Neuronal stem cell (in vitro differentiated cells): ENCODE measurements at places on chromosomes 5 and 9.

DNA sequence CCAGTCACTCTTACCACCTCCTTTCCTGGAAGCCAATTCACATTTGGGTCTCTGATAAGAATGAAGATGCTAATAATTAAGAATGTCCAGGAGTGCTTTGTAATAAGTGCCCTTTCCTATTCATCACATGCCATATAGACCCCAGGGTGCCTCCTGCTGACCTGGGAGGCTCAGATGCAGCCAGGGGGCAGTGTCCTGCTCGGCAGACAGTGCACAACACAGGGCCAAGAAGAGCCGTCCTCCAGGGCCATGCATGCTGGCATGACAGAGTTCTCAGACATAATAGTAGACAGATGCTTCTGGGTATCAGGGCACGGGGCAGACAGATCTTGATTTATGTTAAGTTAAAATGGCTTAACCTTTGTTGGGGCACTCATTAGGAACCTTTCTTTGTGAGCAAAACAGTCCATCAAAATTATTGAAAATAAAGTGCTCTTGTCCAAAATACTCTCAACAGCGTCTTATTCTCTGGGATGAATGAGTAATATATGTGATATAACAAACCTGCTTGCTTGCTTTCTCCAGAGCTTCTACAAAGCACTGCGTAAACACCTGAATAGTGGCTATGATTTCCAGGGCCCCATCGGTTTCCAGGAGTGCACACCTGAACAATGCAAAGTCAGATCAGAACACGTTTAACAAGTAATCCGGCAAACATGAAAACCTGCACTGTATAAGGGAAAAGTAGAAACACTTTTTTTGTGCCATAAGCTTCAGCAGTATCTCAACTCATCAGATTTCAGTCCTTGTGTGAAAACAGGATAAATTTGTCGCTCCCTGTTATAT is 192.7 kb downstream of the FANCC start:
- H3K4me3 ChIP-seq: no peak overlapping the region
- H3K27ac ChIP-seq: no peak overlapping the region
- peaks cover 7% of the 10 kb centered on the region for H3K4me1 ChIP-seq
- H3K36me3 ChIP-seq: no peaks in the 10 kb centered on the region

GRCh38 chr9:109244179-109245132 is 76.4 kb downstream of the EPB41L4B start:
- H3K4me3 ChIP-seq: no peak overlapping the region
- peaks cover 5% of the 10 kb centered on the region for H3K4me1 ChIP-seq
- peak; percentile 79 for DNase-seq
- no peaks in the 10 kb centered on the region for H3K27me3 ChIP-seq
- no peak overlapping the region for H3K27ac ChIP-seq

GRCh38 chr5:72494623-72495124 is 12.5 kb downstream of the ZNF366 start:
- no peak overlapping the region for H3K27ac ChIP-seq
- H3K4me3 ChIP-seq: no peak overlapping the region
- no peaks in the 10 kb centered on the region for H3K36me3 ChIP-seq
- peaks cover 2% of the 10 kb centered on the region for H3K4me1 ChIP-seq
- no peaks in the 10 kb centered on the region for H3K27me3 ChIP-seq
- DNase-seq: no peak

DNA sequence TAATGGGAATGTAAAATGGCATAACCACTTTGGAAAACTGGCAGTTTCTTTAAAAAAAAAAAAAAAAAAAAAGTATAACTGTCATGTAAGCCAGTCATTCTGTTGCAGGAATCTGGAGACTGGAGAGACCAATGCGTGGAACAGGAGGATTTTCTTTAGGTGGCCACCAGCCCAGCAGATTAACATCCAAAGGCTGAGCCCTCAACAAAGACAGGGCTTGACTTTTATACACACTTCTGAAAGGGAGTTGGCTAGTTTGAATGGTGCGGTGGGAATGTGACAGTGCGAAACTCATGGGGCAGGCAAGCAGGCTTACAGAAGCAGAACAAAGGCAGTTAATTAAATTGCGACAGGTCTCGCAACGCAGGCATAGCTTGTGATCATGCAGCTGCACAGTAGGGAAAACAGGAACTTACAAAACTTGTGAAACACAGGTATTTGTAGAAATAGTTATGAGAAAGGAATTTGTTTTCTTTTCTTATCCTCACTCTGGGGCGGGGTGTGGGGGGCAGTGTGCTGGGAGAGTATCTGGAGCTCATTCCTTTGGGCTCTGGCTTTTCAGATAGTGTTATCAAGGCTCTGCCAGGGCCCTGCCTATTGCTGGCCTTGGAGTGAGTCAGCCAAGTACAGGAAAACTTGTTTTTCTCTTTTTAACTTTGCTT is 12.0 kb downstream of the UIMC1 start:
- H3K4me3 ChIP-seq: no peak overlapping the region
- no peak overlapping the region for H3K27ac ChIP-seq
- peaks cover 4% of the 10 kb centered on the region for H3K36me3 ChIP-seq
- H3K27me3 ChIP-seq: no peaks in the 10 kb centered on the region
- DNase-seq: no peak

- no peaks in the 10 kb centered on the region for H3K36me3 ChIP-seq
- no peak overlapping the region for H3K4me3 ChIP-seq
- no peak overlapping the region for H3K27ac ChIP-seq
- H3K4me1 ChIP-seq: peaks cover 30% of the 10 kb centered on the region
Observed at GRCh38 chr9:130192382-130192999, 20.3 kb downstream of the NCS1 start.

- no peaks in the 10 kb centered on the region for H3K27me3 ChIP-seq
- peaks cover 5% of the 10 kb centered on the region for H3K4me1 ChIP-seq
- H3K4me3 ChIP-seq: no peak overlapping the region
- DNase-seq: no peak
Observed at GRCh38 chr5:14166437-14166836, 23.3 kb downstream of the TRIO start.

GRCh38 chr5:138463419-138464007 is 1.8 kb upstream of the EGR1 start:
- H3K27me3 ChIP-seq: peaks cover 2% of the 10 kb centered on the region
- peak overlapping the region; percentile 96 for H3K27ac ChIP-seq
- H3K4me3 ChIP-seq: peak overlapping the region; percentile 80
- H3K36me3 ChIP-seq: peaks cover 15% of the 10 kb centered on the region

- peaks cover 43% of the 10 kb centered on the region for H3K36me3 ChIP-seq
- no peak overlapping the region for H3K4me3 ChIP-seq
- no peaks in the 10 kb centered on the region for H3K4me1 ChIP-seq
Observed at GRCh38 chr9:92276331-92277032, 17.0 kb downstream of the IARS1 start.

GRCh38 chr9:117656002-117656401 is 48.2 kb upstream of the TLR4 start:
- H3K36me3 ChIP-seq: no peaks in the 10 kb centered on the region
- DNase-seq: no peak
- no peaks in the 10 kb centered on the region for H3K4me1 ChIP-seq
- H3K27me3 ChIP-seq: no peaks in the 10 kb centered on the region
- no peak overlapping the region for H3K4me3 ChIP-seq
- H3K27ac ChIP-seq: no peak overlapping the region
